ENCODE measurements at places on chromosomes 16 and 17.
A peak's percentile ranks its signal among the peaks of the same experiment; 100 is the strongest.

DNA sequence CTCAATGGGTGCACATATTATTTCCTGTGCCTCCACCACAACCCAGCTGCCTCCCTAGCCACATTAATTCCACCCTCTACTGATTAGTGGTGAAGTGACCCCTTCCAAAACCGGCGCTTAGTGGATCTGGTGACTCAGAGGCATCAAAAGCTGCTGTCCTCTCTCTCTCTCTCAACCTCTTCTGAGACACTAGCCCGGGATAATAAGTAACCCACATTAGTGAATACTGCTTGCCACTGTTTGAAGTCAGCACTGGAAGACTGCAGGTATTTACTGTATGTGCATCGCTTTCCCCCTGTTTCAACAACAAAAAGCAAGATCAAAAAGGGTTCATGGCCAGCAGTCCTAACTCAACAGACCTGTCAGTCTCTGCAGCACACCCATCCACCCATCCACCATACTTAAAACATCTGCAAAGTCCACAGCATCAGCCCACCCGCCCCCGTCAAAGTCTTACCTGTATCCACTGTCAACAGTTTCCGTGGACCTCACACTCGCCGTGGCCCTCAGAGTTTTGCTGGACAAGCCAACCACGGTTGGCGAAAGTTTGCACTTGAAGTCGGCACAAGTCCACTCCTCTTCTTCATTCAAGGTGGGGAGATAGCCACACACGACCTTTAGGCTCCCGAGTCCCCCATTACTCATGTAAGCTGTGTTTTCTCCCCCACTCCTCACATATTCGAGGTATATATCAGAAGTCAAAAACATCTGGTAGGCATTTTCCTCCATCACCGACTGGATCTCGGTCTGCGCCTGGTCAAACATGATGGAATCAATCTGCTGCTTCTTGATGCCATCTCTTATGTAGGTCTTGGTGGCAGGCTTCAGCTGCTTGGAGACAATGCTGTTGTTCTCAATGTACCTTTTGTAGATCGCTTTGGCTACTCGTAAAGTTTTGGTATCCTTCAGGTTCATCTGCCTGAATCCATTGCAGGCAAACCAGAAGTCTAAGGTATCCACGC is 3.8 kb downstream of the AXIN2 start:
- peak; percentile 51 for DNase-seq

GRCh38 chr17:31079731-31080130 is 15.0 kb upstream of the NF1 start:
- DNase-seq: no peak

- no peak for DNase-seq
These were observed 609 bp downstream of the CNGB1 start for GRCh38 chr16:57970319-57970718.

GRCh38 chr16:76287466-76287865 is 10.3 kb downstream of the CNTNAP4 start:
- no peak for DNase-seq

DNA sequence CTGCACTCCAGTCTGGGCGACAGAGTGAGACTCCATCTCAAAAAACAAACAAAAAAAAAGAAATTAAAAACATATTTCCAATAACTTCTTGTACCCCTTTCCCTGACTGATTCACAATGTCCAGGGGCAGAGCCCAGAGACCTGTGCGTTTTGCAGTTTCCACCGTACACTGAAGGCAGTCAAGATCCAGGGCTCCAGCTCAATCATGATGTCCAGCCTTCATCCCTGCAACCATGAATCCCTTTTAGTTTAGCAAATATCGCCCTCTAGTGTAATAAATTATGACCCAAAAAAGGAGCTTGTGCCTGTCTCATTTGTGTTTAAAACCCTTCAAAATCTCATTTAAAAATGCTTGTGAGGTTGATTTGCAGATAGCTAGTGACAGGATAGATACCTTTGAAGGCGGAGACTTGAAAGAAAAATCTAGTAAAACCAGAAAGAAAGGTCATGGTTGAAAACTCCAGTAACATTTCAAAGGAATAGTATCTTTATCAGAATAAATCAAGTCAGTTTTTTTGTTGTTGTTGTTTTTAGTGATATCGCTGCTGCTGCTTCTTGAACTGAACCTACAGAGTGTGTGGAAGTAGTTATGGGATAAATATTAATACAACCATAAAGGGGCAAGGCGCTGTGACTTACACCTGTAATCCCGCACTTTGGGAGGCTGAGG is 3.7 kb upstream of the ERN1 start:
- DNase-seq: peak; percentile 21

GRCh38 chr17:64081802-64082799 is 47.8 kb downstream of the ERN1 start:
- DNase-seq: peak; percentile 66

- no peak for DNase-seq
These were observed 555.8 kb downstream of the RBFOX1 start for GRCh38 chr16:7888411-7888810.

- DNase-seq: no peak
These were observed 32.1 kb upstream of the LONP2 start for GRCh38 chr16:48212033-48212432.

DNA sequence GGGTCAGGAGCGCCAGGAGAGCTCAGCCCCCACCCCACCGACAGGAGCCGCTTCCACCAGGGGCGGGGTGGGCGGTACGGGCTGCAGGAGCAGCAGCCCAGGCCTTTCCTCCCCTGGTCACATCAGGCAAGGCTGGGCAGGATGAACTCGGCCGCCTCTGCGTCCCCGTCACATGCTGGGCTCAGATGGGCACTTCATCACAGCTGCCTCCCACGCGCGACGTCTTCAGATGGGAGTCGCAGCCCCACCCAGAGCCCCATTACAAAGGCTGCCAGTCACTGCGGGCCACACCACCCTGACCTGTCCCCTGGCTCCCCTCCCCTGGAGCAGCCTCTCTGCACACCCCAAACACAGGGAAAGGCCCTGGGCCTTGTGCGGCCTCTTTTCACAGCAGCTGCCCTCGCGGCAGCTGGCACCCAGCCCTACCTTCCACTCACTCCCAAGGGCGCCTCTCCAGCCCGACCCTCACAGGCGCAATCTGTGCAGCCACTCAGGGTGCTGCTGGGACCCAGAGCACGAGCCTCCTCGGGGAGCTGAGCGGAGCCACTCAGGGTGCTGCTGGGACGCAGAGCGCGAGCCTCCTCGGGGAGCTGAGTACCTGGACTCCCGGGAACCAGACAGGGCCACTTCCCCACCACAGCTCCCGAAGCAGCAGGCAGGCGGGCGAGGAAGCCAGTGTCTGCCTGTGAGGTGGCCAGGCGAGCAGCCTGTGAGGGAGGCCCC is 4.7 kb downstream of the ZNF598 start:
- no peak for DNase-seq

DNA sequence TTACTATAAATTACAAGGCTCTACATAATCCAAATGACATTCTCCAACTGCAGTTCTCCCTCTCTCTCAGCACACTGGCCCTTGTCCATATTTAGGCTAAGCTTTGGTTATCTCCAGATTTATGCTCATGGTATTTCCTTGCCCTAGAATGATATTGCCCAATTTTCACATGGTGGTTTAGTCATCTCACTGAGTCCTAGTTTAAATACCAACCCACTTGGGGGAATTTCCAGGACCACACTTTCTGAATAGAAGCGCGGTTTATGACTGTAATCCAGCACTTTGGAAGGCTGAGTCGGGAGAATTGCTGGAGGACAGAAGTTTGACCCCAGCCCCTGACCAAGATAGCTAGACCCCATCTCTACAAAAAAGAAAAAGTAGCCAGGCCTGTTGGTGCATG is 280.1 kb upstream of the MON1B start:
- no peak for DNase-seq

- DNase-seq: no peak
These were observed 2.1 kb downstream of the MFAP4 start for GRCh38 chr17:19384723-19385391.

DNA sequence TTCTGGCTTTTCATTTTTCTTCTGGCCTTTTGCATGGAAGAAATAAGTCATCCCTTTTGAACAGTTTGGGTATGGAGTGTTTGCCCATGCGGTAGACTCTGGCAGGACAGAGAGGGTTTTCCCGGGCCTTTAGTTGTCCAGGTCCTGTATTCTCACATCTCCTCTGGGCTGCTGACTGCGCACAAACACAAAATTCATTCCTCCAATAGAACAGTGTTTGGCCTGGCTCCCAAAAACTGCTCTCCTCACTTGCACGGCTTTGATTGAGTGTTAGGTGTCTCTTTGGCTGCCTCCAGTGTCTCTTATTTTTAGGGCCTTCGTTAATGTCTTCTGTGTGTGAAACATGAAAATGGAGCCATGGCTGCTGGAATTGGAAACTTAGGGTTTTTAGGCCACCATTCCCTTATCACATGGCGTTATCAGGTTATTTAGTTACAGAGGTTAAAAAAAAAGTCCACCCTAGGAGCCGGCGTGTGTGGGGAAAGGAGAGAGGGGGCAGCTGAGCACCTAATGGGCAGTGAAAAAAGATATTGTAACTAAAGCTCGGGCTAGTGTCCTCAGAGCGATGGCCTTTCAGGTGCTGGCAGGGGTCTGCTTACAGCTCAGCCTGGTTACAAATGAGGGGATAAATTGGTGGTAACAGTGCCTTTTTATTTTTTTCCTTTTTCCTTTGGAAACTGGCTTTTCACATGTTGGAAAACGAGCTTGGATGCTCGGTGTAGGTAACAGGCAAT is 47.3 kb downstream of the PRKCA start:
- DNase-seq: no peak

DNA sequence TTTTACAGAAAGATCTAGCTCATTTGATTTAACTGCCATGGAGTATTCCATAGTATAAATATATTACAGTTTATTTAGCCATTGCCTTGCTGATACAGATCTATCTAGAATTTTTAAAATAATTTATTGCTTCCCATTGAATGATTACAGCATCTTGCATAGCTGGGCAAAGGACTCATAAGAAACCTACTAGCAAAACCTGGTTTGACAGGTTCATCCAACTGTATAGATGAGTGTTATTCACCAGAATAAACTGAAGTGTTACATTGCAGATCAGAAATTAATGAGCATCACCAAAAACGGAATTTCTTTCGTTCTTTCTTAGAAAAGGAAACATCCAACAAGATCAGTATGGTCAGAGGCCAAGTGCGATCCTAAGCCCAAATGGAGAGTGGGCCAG is 202.2 kb upstream of the CACNG5 start:
- no peak for DNase-seq

GRCh38 chr17:53353919-53354351 is 468.8 kb upstream of the KIF2B start:
- DNase-seq: no peak

DNA sequence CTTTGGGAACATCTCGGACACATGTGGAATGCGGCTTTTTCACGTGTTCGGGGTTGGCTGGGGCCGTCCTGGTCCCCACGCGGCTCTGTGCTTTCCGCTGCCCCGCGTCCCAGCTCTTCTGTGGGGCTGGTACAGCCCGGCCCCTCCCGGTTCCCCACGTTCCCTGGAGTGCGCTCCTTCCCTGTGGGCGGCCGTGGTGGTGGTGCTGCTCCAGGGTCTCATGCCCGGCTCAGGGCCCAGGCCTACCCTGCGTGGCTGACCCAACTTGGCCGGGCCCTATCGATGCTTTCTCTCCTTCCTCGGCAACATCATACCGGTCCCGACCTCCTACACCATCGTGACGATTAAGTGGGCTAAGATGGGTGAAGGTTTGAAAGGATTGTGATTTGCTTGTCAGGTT is 3.3 kb downstream of the TELO2 start:
- DNase-seq: no peak

DNA sequence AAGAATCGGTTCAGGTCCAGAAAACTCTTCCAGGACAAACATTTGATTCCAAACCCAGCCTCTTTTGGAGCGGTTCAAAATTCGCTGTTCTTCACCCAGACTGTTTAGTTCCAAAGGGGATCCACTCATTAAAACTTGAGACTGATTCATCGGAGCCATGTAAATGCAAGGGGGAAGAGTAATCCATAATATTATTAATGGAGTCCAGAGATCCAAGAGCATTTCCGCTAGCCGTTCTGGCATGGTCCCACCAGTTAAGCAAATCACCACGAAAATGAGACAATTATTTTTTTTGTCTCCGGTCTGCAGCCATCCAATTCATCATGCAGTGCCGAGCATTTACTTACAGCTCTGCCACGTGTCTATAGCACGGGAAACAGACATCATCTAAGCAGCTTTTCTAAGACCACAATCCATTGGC is 15.1 kb downstream of the CDH8 start:
- no peak for DNase-seq

GRCh38 chr16:4646773-4647643 is 22.4 kb downstream of the MGRN1 start:
- DNase-seq: no peak

DNA sequence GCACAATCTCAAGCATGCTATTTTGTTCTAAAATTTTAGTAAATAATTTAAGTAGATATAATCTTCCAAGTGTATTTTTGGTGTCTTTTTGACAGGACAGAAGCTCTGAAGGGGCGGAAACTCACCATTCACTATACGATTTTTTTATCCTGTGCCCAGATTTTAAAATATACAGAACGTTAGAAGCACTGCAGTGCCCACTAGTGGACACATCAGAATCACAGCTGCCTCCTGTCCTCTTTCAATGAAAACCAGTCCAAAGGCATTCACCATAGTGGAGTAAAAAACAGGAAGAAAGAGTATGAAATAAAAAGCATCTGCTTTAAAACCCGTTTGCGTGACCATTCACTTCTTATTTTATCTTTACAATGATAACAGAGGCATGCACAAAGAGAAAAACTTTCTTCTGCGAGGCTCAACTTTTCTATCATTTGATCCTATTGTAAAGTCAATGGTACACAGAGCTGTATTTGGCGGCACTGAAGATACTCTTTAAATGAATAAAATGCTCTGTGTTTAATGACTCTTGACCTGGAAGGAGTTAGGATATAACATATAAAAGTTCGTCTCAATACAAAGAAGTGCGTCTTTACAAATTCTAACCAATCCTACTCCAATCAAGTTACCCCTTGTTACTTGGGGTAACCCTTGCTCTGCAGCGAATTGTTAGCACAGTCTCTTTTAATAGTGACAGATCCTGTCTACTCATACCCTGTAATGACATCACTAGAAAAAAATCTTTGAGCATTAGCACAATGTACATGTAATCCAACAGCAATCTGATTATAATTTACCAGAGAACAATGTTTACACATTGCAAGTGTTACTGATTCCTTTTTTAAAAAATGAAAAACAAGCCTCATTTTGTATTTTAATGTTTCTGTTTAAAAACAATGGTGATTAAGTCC is 339.8 kb upstream of the PSMD7 start:
- DNase-seq: peak; percentile 24

GRCh38 chr17:16887523-16888095 is 84.3 kb downstream of the TNFRSF13B start:
- DNase-seq: no peak

GRCh38 chr16:89981414-89981813 is 32.9 kb downstream of the DEF8 start:
- no peak for DNase-seq

DNA sequence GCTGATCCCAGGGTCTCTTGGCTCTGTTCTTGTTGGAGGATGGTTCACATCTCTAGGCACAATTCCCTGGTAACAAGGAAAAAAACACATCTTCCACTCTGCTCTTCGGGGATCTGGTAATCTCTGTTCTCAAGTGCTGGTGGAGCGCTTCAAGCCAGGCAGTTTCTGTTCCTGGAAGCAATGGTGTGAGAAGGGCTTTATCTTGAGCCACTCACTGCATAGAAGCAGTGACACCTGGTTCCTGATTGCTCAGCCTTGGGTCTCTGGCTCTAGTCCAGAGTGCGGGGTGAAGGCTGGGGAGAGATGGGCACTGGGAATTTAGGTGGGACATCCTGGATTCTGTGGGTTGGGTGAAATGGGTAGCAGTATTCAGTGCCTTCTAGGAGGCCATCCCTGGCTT is 14.1 kb downstream of the AKAP1 start:
- no peak for DNase-seq
